ENCODE measurements at places on chromosomes 1 and 21.
A peak's percentile ranks its signal among the peaks of the same experiment; 100 is the strongest.

- no peak for DNase-seq
Observed at GRCh38 chr1:54465351-54465811, 59.2 kb upstream of the SSBP3 start.

- DNase-seq: no peak
Observed at GRCh38 chr1:115713906-115714305, 54.6 kb downstream of the CASQ2 start.

DNA sequence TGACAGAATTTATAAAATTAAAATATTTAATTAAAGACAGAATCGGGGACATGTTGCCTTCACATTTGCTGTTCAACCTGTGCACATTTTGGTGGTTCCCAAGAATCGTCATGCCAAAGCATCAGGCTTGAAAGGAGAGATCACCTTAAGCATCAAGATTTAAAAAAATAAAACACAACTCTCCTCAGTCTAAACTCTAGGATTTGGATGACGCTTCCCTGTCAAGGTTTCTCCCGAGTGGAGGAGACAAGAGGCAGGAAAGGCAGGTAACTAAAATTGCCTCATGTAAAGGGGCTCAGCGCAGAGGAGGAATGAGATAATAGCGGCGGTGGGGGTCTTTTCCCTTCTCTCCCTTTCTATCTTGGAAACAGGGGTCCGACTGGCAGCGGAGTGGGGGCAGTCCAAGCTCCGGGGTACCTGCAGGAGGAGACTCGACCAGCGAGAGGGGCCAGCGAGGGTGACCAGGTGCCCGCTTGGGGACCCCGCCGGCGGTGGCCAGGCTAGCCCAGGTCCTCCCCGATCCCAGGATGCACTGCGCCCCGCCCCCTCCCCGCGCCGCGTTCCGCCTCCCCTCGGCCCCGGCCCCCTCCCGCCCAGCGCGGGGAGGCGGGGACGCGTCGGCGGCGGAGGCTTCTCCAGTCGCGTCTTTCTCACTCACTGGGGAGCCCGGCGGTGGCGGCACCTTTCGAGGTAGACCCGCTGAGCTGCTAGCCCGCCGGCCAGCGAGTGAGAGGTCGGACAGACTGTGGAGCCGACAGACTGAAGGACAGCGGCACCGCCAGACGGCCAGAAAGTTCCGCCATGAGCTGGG is at the start of gene FNBP1L:
FNBP1L (plus strand) TSS at position 638 of the 811 bp plus-strand sequence; CDS start at position 802, 164 bp downstream.
- DNase-seq: peak; percentile 93

- DNase-seq: no peak
Observed at GRCh38 chr1:72229893-72230292, 52.4 kb downstream of the NEGR1 start.

GRCh38 chr1:29179641-29180184 is 2.0 kb downstream of the SRSF4 start:
- no peak for DNase-seq
